Stimulated activated CD8-positive, alpha-beta memory T cell treated with anti-CD3 and anti-CD28 coated beads, Interleukin-4, amount 100 ng/mL, for 1 hour (primary cell): ENCODE measurements at places on chromosomes 5 and 9.

DNA sequence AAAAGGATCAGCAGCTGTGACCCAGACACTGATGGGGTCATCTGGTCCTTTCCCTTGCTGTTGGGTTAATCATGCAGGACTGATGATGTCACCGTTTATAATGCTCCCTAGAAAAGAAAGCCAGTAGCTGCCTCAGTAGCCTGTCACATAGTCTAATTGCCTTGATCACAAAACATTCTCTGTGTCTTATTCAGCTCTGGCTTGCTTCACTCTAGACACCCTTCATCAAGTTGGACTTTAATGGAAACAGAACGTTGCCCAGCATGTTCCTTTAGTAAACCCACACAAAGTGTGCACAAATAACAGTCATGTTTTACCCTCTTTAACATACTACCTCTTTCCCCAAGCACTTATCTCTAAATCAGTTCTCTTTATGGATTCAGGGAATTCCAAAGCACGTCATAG lies 170.8 kb downstream of the SGCD start:
- DNase-seq: no peak

GRCh38 chr9:115132648-115133047 lies 14.7 kb upstream of the TNC start:
- no peak for DNase-seq

DNA sequence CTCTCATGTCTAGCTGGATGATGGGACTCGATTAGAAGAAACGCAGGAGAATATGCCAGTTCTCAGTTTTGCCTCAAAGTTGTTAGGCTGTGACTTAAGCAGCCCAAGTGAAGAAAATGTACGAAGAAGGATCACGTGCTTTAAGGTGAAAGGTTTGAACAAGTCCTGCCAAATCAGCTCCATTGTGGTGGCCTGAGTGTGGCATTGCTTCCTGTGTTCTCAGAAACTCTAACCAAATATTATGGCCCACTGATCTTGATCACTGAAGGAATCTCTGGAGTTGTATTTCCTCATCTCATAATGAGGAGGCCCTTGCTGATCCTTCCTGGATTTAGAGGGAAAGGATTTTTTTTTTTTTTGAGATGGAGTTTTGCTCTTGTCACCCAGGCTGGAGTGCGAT lies 44.0 kb downstream of the OTULIN start:
- DNase-seq: no peak

GRCh38 chr9:72925126-72925789 lies 27.6 kb downstream of the ALDH1A1 start:
- no peak for DNase-seq

- DNase-seq: no peak
Observed at GRCh38 chr5:93894601-93895354, 153.4 kb upstream of the POU5F2 start.

DNA sequence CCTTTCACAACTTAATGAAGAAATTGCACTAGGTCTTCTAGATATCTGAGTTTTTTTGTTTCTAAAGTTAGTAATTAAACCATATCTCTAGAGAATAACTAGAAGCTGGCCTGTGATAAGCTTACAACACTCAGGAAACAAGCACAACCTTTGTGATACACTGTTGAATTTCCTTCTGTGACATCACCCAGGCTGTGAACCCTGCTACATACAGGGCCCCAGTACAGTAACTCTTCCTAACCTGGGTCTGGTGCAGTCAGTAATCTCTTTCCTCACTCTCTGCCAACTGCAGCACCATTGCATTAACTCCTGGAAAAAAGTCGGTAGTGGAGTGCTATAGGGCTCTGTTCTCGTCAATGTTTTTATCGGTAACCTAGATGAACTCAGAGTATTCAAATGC lies 10.6 kb upstream of the IGFBPL1 start:
- DNase-seq: no peak
